ENCODE measurements at places on chromosomes 5 and 9. TPM values are rescaled to one million over a fixed set of nuclear protein-coding genes. Genes with fewer than 3 reads are reported as not detected.

Gene BSPRY
- not detected for polyA plus RNA-seq

Gene ENTPD2
- polyA plus RNA-seq = not detected

Gene THG1L
- 7.9 TPM for polyA plus RNA-seq

Gene TTC33
- 73.5 TPM for polyA plus RNA-seq

Gene RFESD
- not detected for polyA plus RNA-seq

Gene CBY3
- polyA plus RNA-seq = not detected

Gene IFNB1
- not detected for polyA plus RNA-seq

Gene DNAJC25
- 16.8 TPM for polyA plus RNA-seq

Gene ISCA1
- 141 TPM for polyA plus RNA-seq

Gene CYSRT1
- 1.3 TPM for polyA plus RNA-seq

Gene ADAMTS12
- 0.08 TPM for polyA plus RNA-seq

Gene PLAC8L1
- polyA plus RNA-seq = 1.2 TPM

Gene RNF14
- polyA plus RNA-seq = 82.1 TPM

Gene RABEPK
- 58.2 TPM for polyA plus RNA-seq

Gene PRDM9
- polyA plus RNA-seq = not detected

Gene PCA3
- not detected for polyA plus RNA-seq

Gene OBP2B
- not detected for polyA plus RNA-seq

Gene DOCK8
- not detected for polyA plus RNA-seq

Gene FKTN
- 52.1 TPM for polyA plus RNA-seq

Gene GFPT2
- polyA plus RNA-seq = 7.4 TPM

Gene SPAG8
- 4.2 TPM for polyA plus RNA-seq

Gene FSTL4
- polyA plus RNA-seq = 0.57 TPM

Gene IL5
- not detected for polyA plus RNA-seq

Gene ANXA2R
- polyA plus RNA-seq = not detected

Gene ADAMTS13
- polyA plus RNA-seq = 13.5 TPM

Gene PCSK1
- 21.7 TPM for polyA plus RNA-seq

Gene GLDC
- 11.4 TPM for polyA plus RNA-seq

Gene TRIM36
- polyA plus RNA-seq = 122 TPM

Gene SURF1
- 32.3 TPM for polyA plus RNA-seq

Gene TMEM161B
- 77.6 TPM for polyA plus RNA-seq

Gene SLC6A19
- polyA plus RNA-seq = not detected

Gene RGP1
- 9.9 TPM for polyA plus RNA-seq

Gene PDCD1LG2
- polyA plus RNA-seq = not detected

Gene PRRX2
- polyA plus RNA-seq = not detected

Gene AGXT2
- polyA plus RNA-seq = not detected

Gene TAF1L
- not detected for polyA plus RNA-seq

Gene RBM18
- polyA plus RNA-seq = 40.8 TPM

Gene PCDHGB4
- 13.0 TPM for polyA plus RNA-seq

Gene PSIP1
- polyA plus RNA-seq = 304 TPM

Gene MLANA
- polyA plus RNA-seq = not detected

Gene FOXI1
- not detected for polyA plus RNA-seq

Gene WHRN
- polyA plus RNA-seq = 2.5 TPM

Gene DAB2IP
- 17.3 TPM for polyA plus RNA-seq

Gene PKD2L2
- not detected for polyA plus RNA-seq

Gene C1QTNF2
- not detected for polyA plus RNA-seq

Gene OR1Q1
- polyA plus RNA-seq = not detected

Gene MAPKAP1
- 57.5 TPM for polyA plus RNA-seq

Gene GRM6
- not detected for polyA plus RNA-seq

Gene LTC4S
- 5.9 TPM for polyA plus RNA-seq

Gene TTC16
- polyA plus RNA-seq = 0.11 TPM

Gene SCGB3A2
- polyA plus RNA-seq = not detected

Gene TLX3
- polyA plus RNA-seq = not detected

Gene RANBP3L
- polyA plus RNA-seq = 2.2 TPM

Gene PCDHB16
- polyA plus RNA-seq = 2.8 TPM

Data from neural cell (in vitro differentiated cells).